ENCODE measurements at places on chromosomes 1 and 21. TPM values are rescaled to one million over a fixed set of nuclear protein-coding genes. Genes with fewer than 3 reads are reported as not detected.

DNA sequence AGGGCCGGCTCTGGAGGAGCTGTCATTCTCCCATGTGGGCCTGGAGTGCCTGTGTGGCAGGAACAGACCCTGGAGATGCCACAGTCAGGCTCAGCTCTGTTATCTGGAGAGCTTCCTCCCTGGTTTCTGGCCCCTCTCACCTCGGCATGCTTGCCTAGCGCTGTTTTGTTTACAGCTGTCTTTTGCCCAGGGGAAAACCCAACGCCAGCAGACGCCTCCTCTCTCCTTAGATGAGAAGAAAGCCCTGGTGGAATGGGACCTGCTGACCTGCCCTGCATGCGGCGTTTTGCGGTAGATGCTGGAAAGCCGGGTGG lies 104.9 kb downstream of the CRYAA start:
- DNase-seq, result no peak

DNA sequence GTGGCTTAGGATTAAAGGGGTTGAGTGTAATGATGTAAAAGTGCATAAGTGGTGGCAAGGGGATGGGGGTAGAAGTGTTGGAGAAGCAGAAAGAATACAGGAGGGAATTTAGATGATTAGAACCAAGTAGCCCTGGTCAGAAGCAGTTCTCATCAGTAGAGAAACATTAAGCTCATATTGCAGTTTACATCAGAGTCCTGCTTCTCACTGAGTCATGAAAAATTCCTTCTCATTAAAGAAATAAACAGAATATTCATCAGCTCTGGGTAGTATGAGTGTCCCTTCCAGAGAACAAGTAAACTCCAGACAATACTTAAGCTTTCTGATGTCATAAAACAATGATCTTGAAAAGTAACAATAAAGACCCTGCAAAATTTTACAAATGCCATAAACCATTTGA lies 36.5 kb downstream of the LRRIQ3 start:
- no peak for DNase-seq

GRCh38 chr1:14666962-14667650 lies 68.6 kb downstream of the KAZN start:
- no peak for DNase-seq

DNA sequence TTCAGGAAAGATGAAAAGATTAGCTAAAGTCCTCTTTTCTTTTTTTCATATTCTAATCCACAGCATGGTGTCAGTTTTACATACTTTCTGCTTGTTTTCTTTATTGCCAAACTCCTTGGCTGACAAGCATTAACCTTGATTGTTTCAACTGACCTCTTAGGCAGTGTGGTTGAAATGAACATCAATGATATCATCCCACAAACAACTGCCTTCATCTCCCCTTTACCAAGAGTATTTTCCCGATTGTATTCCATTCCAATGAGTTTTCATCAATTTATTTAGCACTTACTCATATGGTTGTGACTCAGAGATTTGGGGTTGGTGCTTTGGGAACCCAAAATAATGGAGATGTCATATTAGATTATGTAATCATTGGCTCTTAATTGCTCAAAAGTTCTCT lies 71.8 kb downstream of the SPAG17 start:
- DNase-seq, result no peak

GRCh38 chr1:243725846-243726245 lies 124.2 kb downstream of the AKT3 start:
- no peak for DNase-seq

- DNase-seq, result no peak
Observed at GRCh38 chr1:81999364-81999763, 198.6 kb downstream of the ADGRL2 start.

GRCh38 chr1:47766832-47767740 lies 230.1 kb downstream of the TRABD2B start:
- DNase-seq, result no peak

GRCh38 chr1:10339815-10340214 lies 59.0 kb upstream of the PGD start:
- DNase-seq, result peak; percentile 91

DNA sequence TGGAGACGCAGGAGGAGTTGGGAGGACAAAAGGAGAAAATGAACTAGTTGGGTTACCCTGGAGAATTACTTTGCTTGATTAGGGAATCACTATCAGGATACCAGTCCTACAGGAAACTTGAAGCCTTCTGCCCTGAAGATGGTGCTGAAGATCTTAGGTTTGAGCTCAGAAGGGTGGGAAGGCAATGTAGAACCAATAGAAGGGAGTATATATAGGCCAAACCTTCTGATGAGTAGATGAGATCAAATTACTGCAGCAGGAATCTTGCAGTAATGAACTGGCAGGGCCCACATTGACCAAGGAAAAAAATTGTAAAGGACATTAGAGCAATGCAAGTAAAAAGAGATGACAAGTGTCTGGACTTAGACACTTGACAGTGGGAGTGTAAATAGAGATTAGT lies 116.3 kb upstream of the CACYBP start:
- DNase-seq, result no peak

DNA sequence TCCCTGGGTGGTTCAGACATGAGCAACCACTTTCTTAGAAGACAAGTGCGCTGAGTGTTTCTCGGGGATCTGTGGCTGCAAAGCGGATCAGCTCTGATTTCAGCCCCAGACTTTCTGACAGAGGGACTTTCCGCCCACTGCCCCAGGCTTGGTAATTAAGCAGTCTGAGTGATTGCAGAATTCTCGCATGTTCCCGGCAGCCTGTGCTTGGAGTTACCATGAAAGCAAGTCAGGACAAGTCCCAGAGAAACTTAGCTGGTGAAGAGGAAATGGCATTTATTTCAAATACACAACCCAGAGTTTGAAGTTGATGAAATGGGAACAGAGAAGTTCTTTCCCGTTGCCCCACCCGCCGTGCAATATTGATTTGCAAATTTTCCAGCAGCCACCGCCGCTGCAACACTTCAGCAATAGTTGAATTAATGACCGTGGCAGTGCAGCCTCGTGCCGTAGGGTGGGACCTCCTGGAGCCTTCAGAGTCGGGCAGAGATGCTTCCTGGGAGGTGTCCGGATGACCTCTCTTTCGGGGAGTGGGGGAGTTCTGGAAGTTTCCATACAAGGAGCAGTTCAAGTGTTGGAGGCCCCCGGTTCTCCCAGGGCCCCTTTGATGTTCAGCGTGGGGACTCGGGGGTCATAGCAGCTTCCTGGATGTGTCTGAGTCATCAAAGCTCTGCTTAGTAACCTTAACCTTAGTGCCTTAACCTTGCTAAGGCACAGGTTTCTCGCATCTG lies 134.7 kb downstream of the KAZN start:
- DNase-seq, result peak; percentile 49

The MYOG gene
- not detected for polyA plus RNA-seq

DNA sequence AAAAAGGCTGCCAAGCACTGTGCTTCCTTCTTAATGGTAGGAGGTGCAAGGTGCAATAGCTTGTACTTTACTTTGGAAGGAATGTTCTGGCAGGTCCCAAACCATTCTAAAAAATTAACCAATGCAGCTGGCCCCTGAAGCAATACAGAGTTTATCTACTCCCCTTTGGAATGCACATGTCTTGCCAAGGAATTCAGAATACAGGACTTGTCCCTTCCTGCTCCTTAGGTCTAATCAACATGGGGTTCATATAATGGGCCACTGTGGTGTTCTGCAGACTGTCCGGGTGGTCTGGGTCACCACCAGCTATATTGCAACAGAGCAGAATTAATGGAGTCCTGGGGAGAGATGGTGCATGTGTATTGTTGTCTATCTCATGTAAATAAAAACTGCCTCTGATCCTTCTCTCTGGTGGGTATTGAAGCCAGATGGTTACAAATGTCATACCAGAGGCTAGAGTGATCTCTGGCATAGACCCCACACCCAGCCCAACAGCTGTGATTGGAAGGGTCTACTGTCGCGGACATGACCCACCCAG lies 112.8 kb downstream of the RIPK4 start:
- no peak for DNase-seq

The ELF3 gene
- polyA plus RNA-seq, result 2.6 TPM

The DPT gene
- not detected for polyA plus RNA-seq

The KCNJ15 gene
- 0.73 TPM for polyA plus RNA-seq

The SRGAP2B gene
- polyA plus RNA-seq, result 5.6 TPM

Data from brain (organoid and tissue), 16 donors.